Dermis blood vessel endothelial cell (primary cell): ENCODE measurements at places on chromosomes 5 and 9. TPM values are rescaled to one million over a fixed set of nuclear protein-coding genes. Genes with fewer than 3 reads are reported as not detected.

TEX48 gene
- not detected in 2 replicates for total RNA-seq

PIP5KL1 gene
- 0.51 and 0.70 TPM in 2 replicates for total RNA-seq

CCDC127 gene
- 5.6 and 6.7 TPM in 2 replicates for total RNA-seq

REEP2 gene
- total RNA-seq: 0.68 and 1.5 TPM in 2 replicates

SLC36A2 gene
- not detected in 2 replicates for total RNA-seq

GPX3 gene
- 16.8 and 22.8 TPM in 2 replicates for total RNA-seq
